ENCODE measurements at places on chromosomes 16 and 17. TPM values are rescaled to one million over a fixed set of nuclear protein-coding genes. Genes with fewer than 3 reads are reported as not detected.

DNA sequence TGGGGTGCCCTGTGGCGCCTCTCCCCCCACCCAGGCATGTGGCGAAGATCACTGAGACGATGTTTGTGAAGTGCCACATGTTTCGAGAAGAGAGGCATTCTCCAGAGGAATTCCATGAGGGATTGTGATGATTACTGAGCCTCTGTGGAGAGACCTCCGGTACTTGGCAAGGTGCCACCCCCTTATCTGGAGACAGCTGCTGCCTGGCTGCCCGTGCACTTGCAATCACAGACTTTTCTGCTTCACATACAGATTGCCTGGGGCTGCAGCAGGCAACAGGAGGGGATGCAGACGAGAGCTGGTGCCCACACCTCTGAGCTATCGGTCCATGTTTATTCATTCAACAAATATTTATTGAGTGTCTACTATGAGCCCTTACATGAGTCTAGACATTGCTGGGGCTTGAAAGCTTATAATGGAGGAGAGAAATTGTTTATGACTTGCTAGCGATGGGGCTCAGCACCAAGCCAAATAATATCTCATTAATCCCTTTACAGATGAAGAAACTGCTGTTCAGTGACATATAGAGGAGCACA is 317.2 kb upstream of the ZFHX3 start:
- DNase-seq: no peak

The CA7 gene
- not detected for total RNA-seq

DNA sequence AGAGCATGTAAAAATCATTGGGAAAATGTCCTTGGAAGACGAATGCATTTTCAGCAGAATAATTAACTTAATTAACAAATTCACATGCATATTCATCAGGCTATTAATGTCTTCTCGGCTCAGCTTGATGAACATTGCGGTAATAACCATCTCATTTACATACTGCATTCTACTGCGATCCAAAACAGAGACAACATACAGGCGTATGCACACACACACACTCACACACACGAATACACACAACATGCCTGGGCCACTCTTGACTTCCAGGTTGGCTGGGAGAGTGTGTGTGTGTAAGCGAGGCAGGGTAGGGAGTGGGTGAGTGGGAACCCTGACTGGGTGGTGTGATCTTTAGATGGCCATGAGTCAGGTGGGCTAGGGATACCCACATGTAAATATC is 44.7 kb downstream of the NEUROD2 start:
- DNase-seq: no peak

DNA sequence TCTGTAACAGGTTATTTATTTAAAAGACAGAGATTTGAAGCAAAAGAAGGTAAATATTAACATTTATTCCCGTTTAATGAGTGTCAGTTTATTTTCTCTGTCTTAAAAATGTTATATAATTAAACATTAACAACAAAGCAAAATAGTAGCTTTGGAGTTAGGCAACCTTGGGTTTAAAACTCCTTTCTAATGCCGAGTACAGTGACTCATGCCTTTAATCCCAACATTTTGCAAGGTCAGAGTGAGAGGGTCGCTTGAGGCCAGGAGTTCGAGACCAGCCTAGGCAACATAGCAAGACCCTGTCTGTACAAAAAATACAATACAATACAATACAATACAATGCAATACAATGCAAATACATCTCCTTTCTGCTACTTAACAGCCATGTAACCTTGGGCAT is 128.7 kb downstream of the CHD9 start:
- DNase-seq: no peak

DNA sequence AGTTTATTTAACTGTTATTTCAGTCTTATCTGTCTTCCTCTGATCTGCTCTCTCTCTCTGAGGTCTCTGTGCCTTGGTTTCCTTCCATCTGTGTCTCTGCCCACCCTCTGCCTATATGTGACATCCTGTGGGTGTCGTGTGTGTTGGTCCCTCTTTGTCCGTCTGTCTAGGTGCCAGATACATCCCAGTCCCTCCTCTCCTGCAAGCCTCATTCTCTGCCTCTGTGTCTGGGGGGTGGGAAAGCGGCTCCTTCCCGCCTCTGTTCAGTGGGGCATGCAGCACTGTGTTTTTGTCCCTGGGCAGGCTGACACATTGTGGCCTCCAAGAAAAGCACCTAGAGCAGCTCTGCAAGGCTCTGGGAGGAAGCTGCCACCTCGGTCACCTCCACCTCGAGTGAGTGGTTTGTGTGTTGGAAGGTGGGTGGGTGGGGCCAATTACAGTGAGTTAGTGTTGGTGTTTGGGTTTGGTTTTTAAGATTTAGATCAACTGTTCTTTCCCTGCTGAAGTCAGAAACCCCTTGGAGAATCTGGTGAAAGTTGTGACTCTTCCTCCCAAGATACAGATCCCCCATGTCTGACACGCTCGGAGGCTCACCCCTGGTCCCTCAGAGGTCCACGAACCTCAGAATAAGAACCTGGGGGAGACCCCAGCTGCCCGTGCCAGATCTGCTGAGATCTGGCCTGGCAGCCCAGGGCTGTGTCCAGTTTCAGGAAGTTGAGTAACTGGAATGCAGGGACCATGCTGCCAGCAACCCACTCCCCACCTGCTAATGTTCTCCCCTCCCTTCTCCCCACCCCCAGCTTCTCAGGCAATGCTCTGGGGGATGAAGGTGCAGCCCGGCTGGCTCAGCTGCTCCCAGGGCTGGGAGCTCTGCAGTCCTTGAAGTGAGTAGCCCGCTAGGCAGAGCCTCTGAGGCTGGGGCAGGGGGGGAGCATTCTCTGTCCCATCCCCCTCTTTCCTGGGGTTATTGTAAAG is 50.9 kb upstream of the CPNE2 start:
- DNase-seq: no peak

The SLX1A gene
- total RNA-seq: 48.3 TPM

GRCh38 chr17:40244255-40244654 is 25.2 kb downstream of the WIPF2 start:
- DNase-seq: no peak

GRCh38 chr16:10685709-10686108 is 9.0 kb downstream of the TEKT5 start:
- no peak for DNase-seq

The ABCA9 gene
- not detected for total RNA-seq

GRCh38 chr16:85557971-85558657 is 55.0 kb upstream of the GSE1 start:
- DNase-seq: no peak

GRCh38 chr17:47992216-47992615 is 21.3 kb downstream of the CDK5RAP3 start:
- no peak for DNase-seq

DNA sequence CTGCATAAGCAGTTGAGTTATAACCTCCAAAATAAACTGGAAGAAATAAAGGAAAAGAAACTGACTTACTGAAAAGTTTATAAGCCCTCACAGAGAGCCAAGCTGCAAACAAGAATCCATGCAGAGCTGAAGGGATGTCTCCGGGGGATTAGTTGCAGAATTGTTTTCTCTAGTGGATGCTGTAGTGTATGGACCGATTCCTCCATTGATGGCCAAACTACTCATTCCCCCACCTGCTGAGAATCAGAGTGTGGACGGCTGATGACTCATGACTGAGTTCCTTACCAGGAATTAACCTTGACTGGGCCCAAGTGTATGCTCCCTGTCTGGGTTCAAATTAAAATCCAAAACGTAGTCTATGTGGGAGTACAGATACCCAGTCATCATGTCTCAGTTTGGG is 93.9 kb upstream of the CDH8 start:
- DNase-seq: no peak

Measured in HCT116 (cell line).